Caco-2 (cell line): ENCODE measurements at places on chromosomes 3 and 15. TPM values are rescaled to one million over a fixed set of nuclear protein-coding genes. Genes with fewer than 3 reads are reported as not detected.

- no peaks in the 10 kb centered on the region for H3K36me3 ChIP-seq
- H3K27ac ChIP-seq = no peak overlapping the region
- no peak for DNase-seq
- H3K27me3 ChIP-seq = no peaks in the 10 kb centered on the region
- H3K4me3 ChIP-seq = no peak overlapping the region
- no peaks in the 10 kb centered on the region for H3K4me1 ChIP-seq
Measured at GRCh38 chr3:178494386-178494785, 41.9 kb upstream of the KCNMB2 start.

The RASGRF1 gene
- total RNA-seq = 0.23 and 0.57 TPM in 2 replicates

DNA sequence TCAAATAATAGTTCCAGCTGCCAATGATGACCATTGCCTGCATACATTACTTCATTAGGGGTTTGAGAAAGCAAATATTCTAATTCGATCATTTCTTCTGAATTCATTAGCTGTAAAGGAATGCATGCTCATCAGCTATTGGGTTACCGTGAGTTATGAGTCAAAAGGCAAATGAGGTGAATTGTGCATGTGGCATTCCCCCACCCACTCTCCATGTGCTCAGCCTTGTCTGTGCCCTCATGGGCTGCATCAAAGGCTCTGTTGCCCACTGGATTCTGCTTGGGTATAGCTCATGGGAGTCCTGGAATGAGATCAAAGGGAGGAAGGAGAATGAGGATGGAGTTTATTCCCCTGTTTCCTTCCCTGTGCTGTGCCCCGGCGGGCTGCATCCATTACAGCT lies 99.3 kb upstream of the CHRNA7 start:
- no peak overlapping the region for H3K27ac ChIP-seq
- no peaks in the 10 kb centered on the region for H3K4me1 ChIP-seq
- no peak for DNase-seq
- H3K36me3 ChIP-seq = no peaks in the 10 kb centered on the region

DNA sequence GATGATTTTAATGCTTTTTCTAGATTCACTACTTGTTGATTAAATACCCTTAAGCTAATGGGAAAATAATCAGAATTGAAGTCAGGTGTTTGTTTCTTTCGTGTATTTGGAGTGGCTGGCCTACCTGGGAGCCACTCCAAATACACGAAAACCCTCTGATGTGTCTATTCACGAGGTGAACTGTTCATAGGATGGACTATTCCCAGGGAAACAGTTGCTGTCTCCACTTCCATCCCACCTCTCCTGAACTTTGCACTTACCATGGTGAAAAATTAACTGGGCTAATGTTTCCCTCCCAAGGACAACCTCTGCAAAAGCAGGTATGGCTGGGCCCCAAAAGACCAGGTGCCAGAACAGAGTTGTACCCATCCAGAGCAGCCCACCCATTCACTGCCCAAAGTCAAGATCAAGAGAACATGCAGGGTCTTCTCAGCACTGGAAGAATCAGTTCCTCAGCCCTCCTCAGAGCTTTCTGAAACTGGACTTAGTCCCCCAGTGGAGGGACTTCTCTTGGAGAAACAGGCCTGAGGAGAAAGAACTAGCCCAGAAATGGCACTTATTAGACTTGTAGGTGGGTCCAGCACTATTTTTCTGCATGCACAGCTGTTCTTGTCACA lies 2.9 kb upstream of the SMAD3 start:
- H3K27me3 ChIP-seq = no peaks in the 10 kb centered on the region
- peaks cover 35% of the 10 kb centered on the region for H3K4me1 ChIP-seq
- no peak for DNase-seq
- H3K27ac ChIP-seq = peak overlapping the region; percentile 91
- no peak overlapping the region for H3K4me3 ChIP-seq

GRCh38 chr15:73398861-73399260 lies 30.1 kb upstream of the HCN4 start:
- no peaks in the 10 kb centered on the region for H3K36me3 ChIP-seq
- H3K27me3 ChIP-seq = no peaks in the 10 kb centered on the region
- no peak overlapping the region for H3K27ac ChIP-seq
- no peak for DNase-seq
- H3K4me3 ChIP-seq = no peak overlapping the region
- H3K4me1 ChIP-seq = no peaks in the 10 kb centered on the region

The SCN11A gene
- 0.12 TPM in 1 of 2 replicates, not detected in the other for total RNA-seq

GRCh38 chr15:46059921-46060594 lies 425.2 kb downstream of the SQOR start:
- no peaks in the 10 kb centered on the region for H3K36me3 ChIP-seq
- no peak overlapping the region for H3K27ac ChIP-seq

DNA sequence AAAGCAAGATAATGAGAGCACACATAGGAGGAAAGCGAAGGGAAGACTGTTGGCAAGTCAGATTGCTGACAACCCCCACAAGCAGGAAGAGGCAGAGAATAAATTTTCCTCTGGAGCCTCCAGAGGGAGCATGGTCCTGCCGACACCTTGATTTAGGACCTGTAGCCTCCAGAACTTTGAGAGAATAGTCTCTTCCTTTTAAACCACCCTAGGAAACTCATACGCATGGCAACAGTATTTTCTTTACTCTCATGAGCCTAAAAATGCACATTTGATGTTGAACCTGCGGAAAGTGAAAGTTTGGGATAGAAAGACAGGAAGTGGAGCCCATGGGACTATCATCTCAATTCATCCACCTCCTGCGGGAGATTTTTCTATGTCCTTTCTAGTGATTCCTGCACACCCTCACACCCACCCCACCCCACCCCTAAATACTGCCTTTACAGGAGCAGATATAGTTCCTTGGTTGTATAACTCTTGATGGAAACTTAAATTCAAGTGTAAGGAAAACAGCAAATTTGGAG lies 116.7 kb upstream of the LPP start:
- no peaks in the 10 kb centered on the region for H3K36me3 ChIP-seq
- H3K4me1 ChIP-seq = peaks cover 34% of the 10 kb centered on the region
- H3K27me3 ChIP-seq = no peaks in the 10 kb centered on the region
- DNase-seq = peak; percentile 82
- H3K27ac ChIP-seq = peak overlapping the region; percentile 53

The C2CD4B gene
- total RNA-seq = 0.46 and 0.50 TPM in 2 replicates

DNA sequence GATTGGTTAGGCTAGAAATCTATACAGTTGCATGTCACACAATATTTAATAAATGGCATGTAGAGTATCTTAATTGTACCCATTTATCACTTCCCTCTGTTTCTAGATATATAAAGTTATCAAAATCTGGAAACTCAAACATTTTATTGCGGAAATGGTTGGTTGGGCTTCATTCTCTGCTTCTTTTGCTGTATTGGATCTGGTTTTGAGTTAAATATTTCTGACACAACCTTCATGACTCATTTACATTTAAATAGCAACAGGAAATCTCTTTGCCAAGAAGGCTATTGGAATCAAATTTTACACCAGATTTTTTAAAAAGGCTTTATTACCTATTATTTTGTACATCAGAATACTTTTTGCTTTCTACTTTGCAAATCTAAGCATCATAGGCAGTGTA lies 153.8 kb downstream of the EBLN2 start:
- H3K27ac ChIP-seq = no peak overlapping the region
- H3K27me3 ChIP-seq = no peaks in the 10 kb centered on the region
- no peak for DNase-seq
- H3K4me1 ChIP-seq = no peaks in the 10 kb centered on the region

DNA sequence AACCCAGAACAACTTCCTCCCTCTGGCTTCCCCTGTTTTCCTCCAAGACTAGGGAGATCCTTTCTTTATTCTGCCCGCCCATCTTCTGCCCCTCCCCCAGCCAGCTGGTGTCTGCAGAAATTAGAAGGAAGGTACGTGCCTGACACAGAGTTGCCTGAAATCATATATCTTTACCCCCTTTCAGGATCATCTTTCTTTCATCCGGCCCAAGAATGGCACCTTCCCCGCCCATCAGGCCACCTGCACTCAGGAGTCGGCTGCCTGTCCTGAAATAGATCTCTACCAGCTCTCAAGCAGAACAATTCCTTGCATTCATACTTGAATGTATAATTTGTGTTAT lies 133.7 kb downstream of the VGLL4 start:
- no peak for DNase-seq
- no peak overlapping the region for H3K4me3 ChIP-seq
- H3K27me3 ChIP-seq = no peaks in the 10 kb centered on the region

The RTP1 gene
- total RNA-seq = not detected in 2 replicates

The CD200 gene
- 0.45 and 0.51 TPM in 2 replicates for total RNA-seq

The SATB1 gene
- 13.8 and 16.4 TPM in 2 replicates for total RNA-seq

DNA sequence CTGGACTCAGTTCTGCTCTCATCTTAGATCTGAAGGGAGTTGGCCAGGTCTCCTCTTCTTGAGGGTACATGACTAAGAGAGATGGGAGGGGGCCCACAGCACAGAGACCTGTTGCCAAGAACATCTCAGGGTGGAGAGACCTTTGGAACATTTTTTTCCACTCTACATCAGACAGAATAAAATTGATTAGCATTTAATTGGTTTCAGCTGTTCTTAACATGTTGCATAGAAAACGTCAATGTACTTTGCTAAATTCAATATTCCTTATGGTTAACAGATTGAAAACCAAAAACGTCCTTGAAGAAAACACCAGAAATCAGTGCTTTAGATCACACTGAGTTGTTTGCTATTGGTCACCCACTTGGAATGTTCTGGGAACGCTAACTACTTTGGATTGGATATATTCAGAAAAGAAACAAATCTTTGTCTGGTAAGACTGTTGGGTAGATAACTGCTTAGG lies 36.4 kb upstream of the FSTL1 start:
- H3K27me3 ChIP-seq = no peaks in the 10 kb centered on the region
- H3K36me3 ChIP-seq = no peaks in the 10 kb centered on the region
- no peak overlapping the region for H3K27ac ChIP-seq
- no peak for DNase-seq

DNA sequence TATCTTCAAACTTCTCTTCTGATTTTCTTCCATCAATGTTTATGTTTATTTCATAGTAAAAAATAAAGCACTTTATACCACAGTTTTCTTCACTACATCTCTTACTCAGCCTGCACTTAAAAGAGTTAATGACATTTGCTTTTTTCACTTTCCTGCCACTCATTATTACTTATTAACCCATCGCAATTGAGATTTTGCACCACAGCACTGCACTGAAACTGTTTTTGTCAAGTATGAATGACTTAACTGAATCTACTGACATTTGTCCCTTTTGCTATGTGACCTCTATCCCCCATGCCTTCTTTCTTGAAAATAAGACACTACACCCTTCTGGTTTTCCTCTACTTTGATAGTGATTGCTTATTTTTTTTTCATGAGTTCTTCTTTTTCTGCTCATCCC lies 739.7 kb upstream of the DPPA4 start:
- no peaks in the 10 kb centered on the region for H3K36me3 ChIP-seq
- H3K27me3 ChIP-seq = no peaks in the 10 kb centered on the region
- no peak overlapping the region for H3K27ac ChIP-seq
- H3K4me3 ChIP-seq = no peak overlapping the region
- no peak for DNase-seq
- no peaks in the 10 kb centered on the region for H3K4me1 ChIP-seq

GRCh38 chr3:197942956-197943556 lies 6.9 kb upstream of the RPL35A start:
- H3K27ac ChIP-seq = no peak overlapping the region
- H3K4me1 ChIP-seq = no peaks in the 10 kb centered on the region
- H3K36me3 ChIP-seq = no peaks in the 10 kb centered on the region
- no peak for DNase-seq

- H3K4me3 ChIP-seq = no peak overlapping the region
- H3K36me3 ChIP-seq = no peaks in the 10 kb centered on the region
- H3K27me3 ChIP-seq = no peaks in the 10 kb centered on the region
- DNase-seq = no peak
Measured at GRCh38 chr3:150293401-150294001, 114.6 kb upstream of the TSC22D2 start.

GRCh38 chr3:9398700-9399336 lies 1.4 kb downstream of the SETD5 start:
- H3K4me1 ChIP-seq = peaks cover 51% of the 10 kb centered on the region
- H3K36me3 ChIP-seq = no peaks in the 10 kb centered on the region
- peak; percentile 38 for DNase-seq
- H3K27ac ChIP-seq = peak overlapping the region; percentile 95
- peak overlapping the region; percentile 93 for H3K4me3 ChIP-seq

The CYP8B1 gene
- not detected in 2 replicates for total RNA-seq

DNA sequence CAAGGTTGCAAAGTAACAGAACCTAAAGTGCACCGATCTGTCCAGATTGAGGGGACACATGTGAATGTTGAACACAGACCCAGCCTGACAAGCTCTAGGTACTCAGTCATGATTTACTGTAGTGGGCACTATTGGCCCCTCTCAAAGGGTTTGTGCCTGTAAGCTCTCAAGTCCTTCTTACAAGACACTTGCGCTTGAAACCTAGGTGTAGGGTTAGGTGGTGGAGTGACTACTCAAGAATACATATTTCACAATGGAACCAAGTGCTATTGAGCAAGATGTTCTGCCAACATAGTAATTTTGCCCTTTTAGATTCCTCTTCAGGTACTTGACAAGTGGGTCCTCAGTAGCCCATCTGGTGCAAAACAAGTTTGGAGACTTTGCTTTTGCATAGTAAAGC lies 169.9 kb downstream of the AKAP13 start:
- H3K36me3 ChIP-seq = no peaks in the 10 kb centered on the region; the same call in none of the 2 replicates
- DNase-seq = no peak
- peaks cover 17% of the 10 kb centered on the region for H3K4me1 ChIP-seq
- no peak overlapping the region for H3K4me3 ChIP-seq

The CLDND1 gene
- 56.0 TPM in 2 replicates for total RNA-seq

- no peaks in the 10 kb centered on the region for H3K36me3 ChIP-seq
- no peaks in the 10 kb centered on the region for H3K27me3 ChIP-seq
- no peak for DNase-seq
Measured at GRCh38 chr15:92268900-92269299, 124.8 kb upstream of the ST8SIA2 start.

- no peaks in the 10 kb centered on the region for H3K36me3 ChIP-seq
- H3K27ac ChIP-seq = no peak overlapping the region
Measured at GRCh38 chr15:73022161-73022560, 30.1 kb upstream of the NEO1 start.

DNA sequence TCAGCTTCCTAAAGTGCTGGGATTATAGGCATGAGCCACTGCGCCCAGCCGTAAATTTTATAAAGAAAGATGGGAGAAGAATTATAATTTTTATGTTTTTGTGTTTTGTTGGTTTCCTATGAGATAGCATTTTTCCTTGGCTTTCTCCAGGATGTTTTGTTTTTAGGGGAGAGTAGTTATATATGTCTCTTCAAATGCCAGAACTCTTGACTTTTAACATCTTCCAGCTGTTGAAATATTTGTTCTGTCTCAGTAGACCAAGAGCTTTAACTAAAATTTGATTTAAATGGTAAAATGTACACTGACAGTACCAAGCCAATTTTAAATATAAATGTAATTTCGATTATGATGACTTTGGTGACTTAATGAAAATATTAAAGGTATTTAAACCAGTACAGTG lies 96.8 kb downstream of the DHX36 start:
- H3K27ac ChIP-seq = no peak overlapping the region
- H3K4me3 ChIP-seq = no peak overlapping the region
- no peaks in the 10 kb centered on the region for H3K36me3 ChIP-seq

The CHRNA5 gene
- 12.0 and 12.9 TPM in 2 replicates for total RNA-seq

GRCh38 chr15:69784798-69785566 lies 312.7 kb downstream of the TLE3 start:
- H3K4me1 ChIP-seq = no peaks in the 10 kb centered on the region
- H3K27ac ChIP-seq = no peak overlapping the region
- H3K36me3 ChIP-seq = no peaks in the 10 kb centered on the region
- H3K27me3 ChIP-seq = no peaks in the 10 kb centered on the region
- H3K4me3 ChIP-seq = no peak overlapping the region
- no peak for DNase-seq
